SK-N-DZ (cell line): ENCODE measurements at places on chromosomes 5 and 9.

GRCh38 chr5:143014017-143014651 lies 244.0 kb downstream of the ARHGAP26 start:
- peak; percentile 31 for DNase-seq

DNA sequence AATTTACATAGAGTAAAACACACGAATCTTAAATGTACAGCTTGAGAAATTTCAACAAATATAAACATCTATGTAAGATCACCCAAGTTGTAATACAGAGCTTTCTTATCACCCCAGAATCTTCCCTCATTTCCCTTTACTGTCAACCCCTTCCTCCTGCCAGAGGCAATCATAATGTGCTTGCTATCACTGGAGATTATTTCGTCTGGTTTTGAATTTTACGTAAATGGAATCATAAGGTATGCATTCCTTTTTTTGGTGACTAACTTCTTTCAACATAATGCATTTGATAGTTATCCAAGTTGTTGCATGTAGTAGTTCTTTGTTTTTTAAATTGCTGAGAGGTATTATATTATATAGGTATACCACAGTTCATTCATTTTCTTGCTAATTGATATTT lies 37.5 kb upstream of the GPR151 start:
- no peak for DNase-seq

GRCh38 chr9:125739436-125739835 lies 7.7 kb upstream of the PBX3 start:
- no peak for DNase-seq

- DNase-seq, result no peak
Observed at GRCh38 chr5:80220245-80220897, 35.5 kb downstream of the SERINC5 start.

DNA sequence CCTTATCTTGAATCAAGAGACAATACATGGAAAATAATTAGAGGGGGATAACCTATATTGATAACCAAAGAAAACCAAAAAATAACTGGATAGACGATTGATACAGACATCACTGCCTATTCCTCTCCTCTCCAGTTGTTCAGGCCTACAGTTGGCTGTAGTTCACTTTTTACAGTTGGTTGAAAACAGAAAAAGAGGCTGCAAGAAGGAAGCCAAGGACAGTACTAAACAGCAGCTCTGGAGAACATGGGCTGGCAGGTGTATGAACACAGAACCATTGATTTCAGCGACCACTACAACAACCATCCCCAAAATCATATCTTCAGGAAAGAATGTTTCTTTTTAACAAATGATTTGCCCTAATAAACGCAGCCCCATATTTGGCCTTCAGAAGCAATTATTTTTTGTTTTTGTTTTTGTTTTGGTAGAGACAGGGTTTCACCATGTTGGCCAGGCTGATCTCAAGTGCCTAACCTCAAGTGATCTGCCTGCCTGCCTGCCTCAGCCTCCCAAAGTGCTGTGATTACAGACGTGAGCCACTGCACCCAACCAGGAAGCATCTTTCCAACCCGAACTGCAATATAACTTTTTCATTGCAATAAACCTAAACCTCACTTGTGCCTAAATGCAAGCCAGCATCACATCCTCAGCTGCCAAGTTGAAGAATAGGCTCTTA lies 64.3 kb downstream of the MLLT3 start:
- DNase-seq, result no peak

DNA sequence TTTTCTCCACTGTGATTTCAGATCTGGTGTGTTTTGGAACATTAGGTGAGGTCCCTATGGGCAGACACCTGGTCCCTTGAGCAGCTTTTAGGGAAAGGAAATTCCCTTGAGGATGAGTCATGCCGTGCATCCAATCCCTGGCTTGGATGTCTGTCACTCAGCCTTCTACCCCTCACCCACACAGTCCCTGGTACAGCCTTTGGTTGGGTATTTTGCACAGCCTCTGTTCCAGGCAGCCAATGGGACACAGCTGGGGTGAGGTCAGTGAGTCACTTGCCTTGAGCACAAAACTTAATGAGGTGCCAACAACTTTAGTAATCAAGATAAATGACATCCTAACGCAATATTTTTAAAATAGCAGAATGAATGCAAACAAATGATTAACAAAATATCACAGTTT lies 22.7 kb upstream of the SVEP1 start:
- DNase-seq, result no peak

DNA sequence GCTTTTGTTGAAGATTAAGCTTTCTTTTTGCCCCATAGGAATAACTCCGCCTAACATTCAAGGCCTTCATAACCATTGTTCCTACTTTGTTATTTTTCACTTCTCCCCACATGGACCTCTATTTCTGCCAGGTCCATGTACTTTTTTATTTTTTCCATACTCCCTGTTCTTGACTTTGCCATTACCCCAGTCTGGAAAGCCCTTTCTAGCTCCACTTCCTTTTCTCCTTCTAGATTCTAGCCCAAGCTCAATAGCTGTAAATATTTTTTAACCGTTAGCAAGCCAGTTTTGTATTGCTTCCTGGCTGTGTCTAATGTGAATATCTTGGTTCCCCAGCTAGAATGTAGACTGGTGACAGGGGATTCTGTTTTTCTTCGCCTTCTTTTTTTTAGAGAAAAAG lies 26.1 kb downstream of the NCBP1 start:
- DNase-seq, result no peak

DNA sequence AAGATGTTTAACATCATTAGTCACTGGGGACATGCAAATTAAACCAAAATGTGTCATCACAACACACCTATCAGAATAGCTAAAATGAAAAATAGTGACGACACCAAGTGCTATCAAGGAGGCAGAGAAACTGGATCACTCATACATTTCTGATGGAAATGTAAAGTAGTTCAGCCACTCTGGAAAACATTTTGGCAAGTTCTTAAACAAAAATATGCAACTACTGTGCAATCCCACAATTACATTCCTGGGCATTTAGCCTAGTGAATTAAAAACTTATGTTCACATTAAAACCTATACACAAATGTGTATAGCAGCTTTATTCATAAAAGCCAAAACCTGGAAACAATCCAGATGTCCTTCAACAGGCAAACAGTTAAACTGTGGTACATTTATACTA lies 53.1 kb downstream of the SVEP1 start:
- DNase-seq, result no peak
